ENCODE measurements at places on chromosomes 13 and 19. TPM values are rescaled to one million over a fixed set of nuclear protein-coding genes. Genes with fewer than 3 reads are reported as not detected.

Gene LGALS14
- polyA plus RNA-seq, result not detected

GRCh38 chr19:46232029-46232428 lies 2.5 kb downstream of the IGFL1 start:
- no peak for DNase-seq

- DNase-seq, result no peak
These were observed 64.5 kb downstream of the RAP2A start for GRCh38 chr13:97498419-97498818.

Gene ZNF709
- polyA plus RNA-seq, result 0.59 TPM

DNA sequence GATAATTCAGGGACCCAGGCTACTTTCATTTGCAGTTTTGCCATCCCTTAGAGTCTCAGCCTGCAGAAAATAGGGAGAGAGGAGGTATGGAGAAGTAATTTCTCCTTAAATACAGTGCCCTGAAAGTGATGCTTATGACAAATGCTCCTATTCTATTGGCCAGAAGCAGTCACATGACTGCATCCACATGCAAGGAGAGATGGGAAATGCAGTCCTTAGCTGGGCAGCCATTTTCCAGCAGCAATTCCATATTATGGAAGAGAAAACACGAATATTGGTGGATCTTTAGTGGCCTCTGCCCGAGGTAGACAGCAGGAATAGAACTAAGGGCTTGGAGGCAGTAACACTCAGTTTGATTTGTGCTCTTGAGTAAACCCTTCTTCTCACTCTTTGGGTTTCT lies 39.4 kb downstream of the VAV1 start:
- no peak for DNase-seq

Gene ICAM4
- polyA plus RNA-seq, result 1.5 TPM

- DNase-seq, result no peak
These were observed 9.8 kb upstream of the CDC42EP5 start for GRCh38 chr19:54482889-54483288.

Gene ZNF154
- 2.1 TPM for polyA plus RNA-seq

DNA sequence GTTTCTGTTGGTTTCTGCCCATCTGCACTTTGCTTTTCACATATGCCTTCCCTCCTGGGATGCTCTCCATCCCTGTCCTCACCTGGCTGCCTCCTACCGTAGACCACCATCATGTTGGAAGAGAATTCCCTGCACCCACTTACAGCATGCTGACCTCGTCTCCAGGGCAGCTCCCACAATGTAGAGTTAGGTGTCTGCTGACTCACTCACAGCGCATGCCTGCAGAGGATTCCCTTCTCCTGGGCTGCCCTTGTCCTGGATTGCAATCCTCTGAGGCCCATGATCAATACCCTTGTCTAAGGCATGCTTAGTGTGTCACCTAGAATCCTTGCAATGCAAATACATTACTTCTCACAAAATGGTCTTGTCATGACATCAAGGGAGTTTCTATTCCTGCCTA lies 43.6 kb downstream of the STOML3 start:
- DNase-seq, result no peak

GRCh38 chr13:24176351-24177101 lies 16.0 kb downstream of the SPATA13 start:
- no peak for DNase-seq

Gene MIR17HG
- polyA plus RNA-seq, result 0.42 TPM

GRCh38 chr19:55484593-55485438 lies at the start of gene NAT14:
Gene NAT14, plus strand, starts transcription at chr19:55485188. Its CDS starts 521 bp downstream, at chr19:55485709.
- no peak for DNase-seq

Gene HSD17B14
- 7.4 TPM for polyA plus RNA-seq

DNA sequence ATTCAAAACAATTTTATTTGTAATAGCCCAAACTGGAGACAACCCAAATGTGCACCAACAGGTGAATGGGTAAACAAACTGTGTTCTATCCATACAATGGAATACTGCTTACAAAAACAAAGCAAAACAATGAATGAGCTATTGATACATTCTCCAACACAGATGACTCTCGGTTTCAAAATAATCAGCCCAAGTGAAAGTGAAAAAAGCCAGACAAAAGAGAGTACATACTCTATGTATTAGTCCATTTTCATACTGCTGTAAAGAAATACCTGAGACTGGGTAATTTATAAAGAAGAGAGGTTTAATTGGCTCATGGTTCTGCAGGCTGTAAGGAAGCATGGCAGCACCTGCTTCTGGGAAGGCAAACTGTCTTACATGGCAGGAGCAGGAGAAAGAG lies 65.2 kb upstream of the LRCH1 start:
- DNase-seq, result no peak

Gene PTPRS
- 27.9 TPM for polyA plus RNA-seq

- peak; percentile 86 for DNase-seq
These were observed 110.6 kb downstream of the PCDH9 start for GRCh38 chr13:67119481-67119894.

GRCh38 chr19:42282819-42283187 lies 13.8 kb downstream of the CIC start:
- DNase-seq, result no peak

Gene NUDT19
- polyA plus RNA-seq, result 4.7 TPM

DNA sequence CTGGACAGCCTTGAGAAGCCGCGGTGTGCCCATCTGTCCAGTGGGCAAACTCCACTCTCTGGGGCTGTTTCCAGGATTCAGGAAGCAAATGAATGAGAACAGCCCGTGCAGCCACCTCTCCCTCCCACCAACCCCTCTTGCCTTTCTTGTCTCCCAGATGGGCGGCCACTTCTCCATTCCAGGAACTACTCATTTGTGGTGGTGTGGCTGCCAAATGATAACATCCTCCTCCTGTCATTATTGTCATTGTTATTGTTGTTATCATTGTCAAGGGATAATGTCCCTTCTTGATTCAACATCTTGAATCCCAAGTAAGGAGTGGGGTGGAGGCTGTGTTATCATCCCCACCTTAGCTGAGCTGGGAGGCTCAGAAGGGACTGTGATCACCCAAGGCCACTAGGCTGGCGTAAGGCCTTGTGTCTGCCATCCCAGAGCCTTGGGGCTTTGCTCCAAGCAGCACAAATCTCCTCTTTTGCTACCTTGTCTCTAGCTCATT lies 1.6 kb downstream of the DNM2 start:
- DNase-seq, result no peak

DNA sequence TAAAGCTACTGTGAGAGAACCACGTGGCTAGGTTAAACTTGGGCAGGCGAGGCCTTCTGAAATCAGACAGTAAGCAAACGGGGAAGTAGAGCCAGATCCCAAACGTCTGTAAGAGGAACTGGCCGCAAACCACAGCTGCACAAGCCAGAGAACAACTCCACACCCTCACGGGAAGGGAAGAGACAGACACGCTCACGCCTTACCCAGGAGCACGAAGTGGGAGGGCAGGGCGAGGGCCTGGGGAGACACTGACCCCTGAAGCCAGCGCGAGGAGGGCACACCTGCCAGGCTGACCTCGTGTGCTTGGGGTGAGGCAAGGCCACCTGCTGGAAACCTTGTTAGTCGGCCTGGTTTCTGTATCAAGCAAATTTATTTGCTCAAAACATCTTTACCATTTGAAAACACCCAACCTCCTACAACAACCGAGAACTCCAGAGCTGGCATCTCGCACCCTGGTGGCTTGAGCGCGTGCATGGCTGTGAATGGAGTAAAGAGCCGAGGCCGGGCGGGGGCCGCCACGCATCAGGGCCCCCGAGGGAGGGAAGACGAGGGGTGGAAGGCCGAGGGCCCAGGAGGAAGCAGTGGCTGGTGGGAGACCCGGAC lies 7.3 kb downstream of the POLR2E start:
- DNase-seq, result no peak

Gene BST2
- 6.4 TPM for polyA plus RNA-seq

Gene CEACAM20
- polyA plus RNA-seq, result not detected

DNA sequence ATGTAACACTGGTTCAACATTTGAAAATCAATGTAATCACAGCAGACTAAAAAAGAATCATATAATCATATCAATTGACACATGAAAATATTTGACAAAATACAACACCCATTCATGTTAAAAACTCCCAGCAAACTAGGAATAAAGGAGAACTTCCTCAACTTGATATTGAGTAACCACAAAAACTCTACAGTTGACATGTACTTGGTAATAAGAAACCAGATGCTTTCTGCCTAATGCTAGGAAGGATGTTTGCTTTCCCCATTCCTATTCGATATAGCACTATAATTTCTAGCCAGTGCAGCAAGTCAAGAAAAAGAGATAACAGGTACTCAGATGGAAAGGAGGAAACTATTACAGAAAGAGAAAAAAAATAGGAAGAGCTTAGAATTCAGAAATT lies 26.9 kb downstream of the UFM1 start:
- no peak for DNase-seq

Gene TMPRSS9
- polyA plus RNA-seq, result not detected

DNA sequence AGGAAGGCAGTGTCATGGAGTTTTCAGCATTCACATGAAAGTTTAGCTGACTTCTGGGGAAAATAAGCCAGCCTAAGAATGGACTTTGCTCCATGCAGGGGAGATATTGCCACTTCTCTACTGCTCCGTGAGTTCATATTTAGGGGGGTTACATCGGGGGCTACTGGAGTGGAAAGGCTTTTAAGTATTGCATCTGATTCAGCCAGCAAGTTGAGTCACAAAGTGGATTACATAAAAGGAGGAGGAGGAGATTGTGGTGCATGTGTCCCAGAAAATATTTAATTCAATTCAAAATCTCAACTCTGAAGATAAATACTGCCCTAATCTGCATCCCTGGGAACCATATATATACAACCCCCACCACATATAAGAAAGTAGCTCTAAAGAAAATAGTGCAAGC lies 617.2 kb downstream of the DCT start:
- no peak for DNase-seq

Gene PNMA8A
- 0.74 TPM for polyA plus RNA-seq

GRCh38 chr19:16143399-16144215 lies at the start of gene HSH2D:
Gene HSH2D, plus strand, starts transcription at chr19:16143685. Its CDS starts 5,066 bp downstream, at chr19:16148751.
- DNase-seq, result no peak

Gene ODAD3
- polyA plus RNA-seq, result 0.38 TPM

Gene IZUMO2
- not detected for polyA plus RNA-seq

Gene ERICH6B
- polyA plus RNA-seq, result not detected

GRCh38 chr19:55437410-55437809 lies 5.7 kb downstream of the SHISA7 start:
- no peak for DNase-seq

Measured in BJ (cell line).